ENCODE measurements at places on chromosomes 1 and 21.

DNA sequence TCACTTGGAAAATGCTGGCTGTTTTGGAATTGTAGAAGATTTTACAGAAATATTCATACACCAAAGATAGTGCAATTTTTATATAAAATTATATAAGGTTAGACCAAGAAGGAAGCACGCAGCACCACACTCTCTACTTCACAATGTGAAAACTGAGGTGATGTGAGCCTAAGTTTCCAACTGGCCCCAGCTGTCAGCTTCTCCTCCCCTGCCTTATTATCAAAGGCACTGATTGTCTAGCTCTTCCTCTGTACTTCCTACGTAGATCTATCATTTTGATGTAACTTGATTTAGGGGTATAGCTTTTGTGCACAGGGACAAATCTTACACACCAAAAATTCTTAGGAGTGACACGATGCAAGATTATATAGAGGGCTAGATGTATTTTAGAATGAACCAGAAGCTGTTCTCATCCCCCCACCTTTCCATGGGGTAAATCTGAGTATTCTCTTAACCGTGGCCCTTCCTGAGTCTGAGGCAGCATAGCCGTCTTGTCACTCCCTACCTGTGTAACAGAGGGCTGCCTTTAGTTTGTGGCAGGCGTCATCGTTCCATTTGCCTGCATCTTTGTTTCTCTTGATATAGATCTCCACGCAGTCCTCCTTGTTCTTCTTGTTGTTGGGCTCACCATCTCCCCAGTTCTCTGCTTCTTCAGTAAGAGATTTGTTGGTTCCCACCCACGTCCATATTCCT is 3.4 kb downstream of the SELL start:
- peak overlapping the region; percentile 85 for H3K4me3 ChIP-seq
- peaks cover 57% of the 10 kb centered on the region for H3K36me3 ChIP-seq
- no peak for DNase-seq

DNA sequence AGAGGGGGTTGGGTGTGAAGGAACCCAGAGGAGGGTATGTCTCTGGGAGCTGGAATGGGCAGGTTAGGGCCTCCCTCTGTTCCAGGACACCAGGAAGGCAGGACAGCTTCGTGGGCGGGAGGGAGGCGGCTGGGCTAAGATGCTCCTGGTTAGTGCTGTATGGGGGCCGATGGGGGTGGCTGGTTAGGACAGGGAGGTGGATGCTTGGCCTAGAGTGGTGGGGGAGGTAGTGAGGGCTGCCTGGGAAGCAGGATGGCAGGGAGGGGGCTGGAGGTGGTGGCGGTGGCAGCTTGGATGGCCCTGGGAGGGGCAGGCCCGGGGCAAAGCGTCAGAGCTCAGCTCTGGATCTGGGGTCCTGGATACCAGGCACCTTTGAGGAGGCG is 6.2 kb upstream of the MMP23B start:
- no peak for DNase-seq
- no peak overlapping the region for H3K4me3 ChIP-seq
- no peaks in the 10 kb centered on the region for H3K27me3 ChIP-seq
- peaks cover 8% of the 10 kb centered on the region for H3K4me1 ChIP-seq
- no peak overlapping the region for H3K27ac ChIP-seq

DNA sequence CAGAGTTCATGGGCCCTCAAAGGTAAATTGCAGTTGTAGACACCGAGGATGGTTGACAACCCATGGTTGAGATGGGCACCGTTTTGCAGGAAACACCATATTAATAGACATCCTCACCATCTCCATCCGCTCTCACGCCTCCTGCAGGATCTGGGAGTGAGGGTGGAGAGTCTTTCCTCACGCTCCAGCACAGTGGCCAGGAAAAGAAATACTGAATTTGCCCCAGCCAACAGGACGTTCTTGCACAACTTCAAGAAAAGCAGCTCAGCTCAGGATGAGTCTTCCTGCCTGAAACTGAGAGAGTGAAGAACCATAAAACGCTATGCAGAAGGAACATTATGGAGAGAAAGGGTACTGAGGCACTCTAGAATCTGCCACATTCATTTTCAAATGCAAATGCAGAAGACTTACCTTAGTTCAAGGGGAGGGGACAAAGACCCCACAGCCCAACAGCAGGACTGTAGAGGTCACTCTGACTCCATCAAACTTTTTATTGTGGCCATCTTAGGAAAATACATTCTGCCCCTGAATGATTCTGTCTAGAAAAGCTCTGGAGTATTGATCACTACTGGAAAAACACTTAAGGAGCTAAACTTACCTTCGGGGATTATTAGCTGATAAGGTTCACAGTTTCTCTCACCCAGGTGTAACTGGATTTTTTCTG is 9.3 kb downstream of the SLAMF8 start:
- no peak overlapping the region for H3K27ac ChIP-seq
- H3K4me3 ChIP-seq = no peak overlapping the region
- H3K36me3 ChIP-seq = peaks cover 5% of the 10 kb centered on the region
- no peaks in the 10 kb centered on the region for H3K27me3 ChIP-seq
- H3K4me1 ChIP-seq = peaks cover 21% of the 10 kb centered on the region

- H3K4me3 ChIP-seq = no peak overlapping the region
- no peak overlapping the region for H3K27ac ChIP-seq
- H3K36me3 ChIP-seq = peaks cover 4% of the 10 kb centered on the region
- H3K27me3 ChIP-seq = no peaks in the 10 kb centered on the region
These were observed 34.0 kb downstream of the MAP3K7CL start for GRCh38 chr21:29164323-29164942.

DNA sequence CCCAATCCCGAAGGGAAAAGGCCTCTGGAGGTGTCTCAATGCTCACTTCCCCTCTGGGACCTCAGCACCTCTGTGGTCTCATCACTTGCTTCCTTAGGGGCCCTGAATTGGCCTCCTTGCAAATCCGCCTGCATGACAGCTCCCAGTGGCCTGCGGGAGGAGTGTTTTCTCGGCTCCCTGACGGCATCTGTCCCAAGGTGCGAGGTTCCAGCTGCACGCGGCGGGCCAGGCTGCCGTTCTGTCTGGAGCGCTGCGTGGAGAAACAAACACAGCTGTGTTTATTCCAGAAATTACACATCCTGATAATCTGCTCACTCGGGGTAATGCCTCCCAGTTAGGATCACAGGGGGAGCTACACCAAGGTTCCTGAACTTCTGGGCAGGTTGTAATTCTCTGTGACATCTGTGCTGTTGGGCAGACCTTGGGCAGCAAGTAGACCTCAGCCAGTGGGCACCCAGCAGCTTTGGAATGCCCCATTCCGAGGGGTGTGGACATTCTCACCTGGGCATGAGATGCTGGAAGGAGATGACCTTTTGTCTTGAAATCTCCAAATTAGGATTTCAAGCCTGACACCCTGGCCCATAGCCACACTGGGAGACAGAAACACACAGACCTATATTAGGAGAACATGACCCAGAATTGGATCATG is 18.2 kb downstream of the EPHB2 start:
- no peak overlapping the region for H3K27ac ChIP-seq
- peaks cover 2% of the 10 kb centered on the region for H3K36me3 ChIP-seq
- no peak for DNase-seq
- H3K4me1 ChIP-seq = no peaks in the 10 kb centered on the region
- H3K4me3 ChIP-seq = no peak overlapping the region

DNA sequence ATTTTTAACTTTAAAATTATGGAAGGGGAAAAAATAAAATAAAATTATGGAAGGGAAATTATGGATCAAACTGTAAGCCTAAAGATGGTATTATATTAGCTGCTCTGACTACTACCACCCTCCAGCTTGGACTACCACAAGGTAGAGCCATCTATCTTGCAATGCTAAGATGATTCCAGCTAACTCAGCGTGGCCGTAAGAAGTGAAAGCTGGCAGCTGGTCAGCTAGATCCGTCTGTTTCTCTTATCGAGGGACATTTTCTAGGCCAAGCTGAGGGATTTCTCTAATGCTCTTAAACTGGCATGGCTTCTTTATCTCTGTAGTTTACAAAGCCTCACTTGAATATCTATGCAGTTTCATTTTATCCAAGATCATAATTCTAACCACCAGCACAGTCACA is 31.5 kb downstream of the LYST start:
- peaks cover 29% of the 10 kb centered on the region for H3K4me1 ChIP-seq
- DNase-seq = no peak
- H3K36me3 ChIP-seq = peaks cover 11% of the 10 kb centered on the region
- no peaks in the 10 kb centered on the region for H3K27me3 ChIP-seq
- no peak overlapping the region for H3K27ac ChIP-seq

- no peaks in the 10 kb centered on the region for H3K36me3 ChIP-seq
- no peak for DNase-seq
- no peak overlapping the region for H3K27ac ChIP-seq
These were observed 47.9 kb upstream of the RGL1 start for GRCh38 chr1:183757061-183757460.

- peak within 1 kb of the TSS; percentile 91 for H3K4me3 ChIP-seq
- H3K4me1 ChIP-seq = peaks cover 76% of the 10 kb centered on the region
- peaks cover 31% of the 10 kb centered on the region for H3K36me3 ChIP-seq
- H3K27me3 ChIP-seq = no peaks in the 10 kb centered on the region
- H3K27ac ChIP-seq = peak within 1 kb of the TSS; percentile 82
These were observed at the start of gene IKBKE for GRCh38 chr1:206469933-206470691. Gene IKBKE, plus strand, starts transcription at chr1:206470476. Its CDS starts 2,752 bp downstream, at chr1:206473228.

- H3K27ac ChIP-seq = peak overlapping the region; percentile 91
These were observed 34.9 kb upstream of the PPP1R15B start for GRCh38 chr1:204446413-204447111.

DNA sequence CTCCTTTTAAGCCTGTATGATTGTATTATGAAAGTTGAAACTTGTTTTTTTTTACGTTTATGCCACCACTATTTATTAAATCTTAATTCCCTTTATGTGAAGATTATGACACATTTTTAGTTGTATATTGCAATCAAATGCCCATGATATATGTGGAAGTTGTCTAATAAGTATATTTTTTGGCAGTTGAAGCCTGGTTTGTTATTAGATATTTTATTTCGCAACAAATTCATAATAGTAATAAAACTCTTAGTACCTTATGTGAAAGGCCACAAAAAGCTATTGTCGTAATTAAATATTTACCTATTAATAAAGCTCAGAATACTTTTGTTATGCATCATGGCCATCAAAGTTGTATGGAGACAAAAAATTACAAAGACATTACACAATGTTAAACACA is 386.8 kb downstream of the NCAM2 start:
- H3K27ac ChIP-seq = no peak overlapping the region
- no peaks in the 10 kb centered on the region for H3K4me1 ChIP-seq
- no peak for DNase-seq
- no peaks in the 10 kb centered on the region for H3K27me3 ChIP-seq
- no peaks in the 10 kb centered on the region for H3K36me3 ChIP-seq

- no peak overlapping the region for H3K27ac ChIP-seq
- H3K4me1 ChIP-seq = no peaks in the 10 kb centered on the region
- peaks cover 85% of the 10 kb centered on the region for H3K27me3 ChIP-seq
- no peaks in the 10 kb centered on the region for H3K36me3 ChIP-seq
- no peak for DNase-seq
These were observed 104.6 kb downstream of the ZSCAN20 start for GRCh38 chr1:33576821-33577599.

DNA sequence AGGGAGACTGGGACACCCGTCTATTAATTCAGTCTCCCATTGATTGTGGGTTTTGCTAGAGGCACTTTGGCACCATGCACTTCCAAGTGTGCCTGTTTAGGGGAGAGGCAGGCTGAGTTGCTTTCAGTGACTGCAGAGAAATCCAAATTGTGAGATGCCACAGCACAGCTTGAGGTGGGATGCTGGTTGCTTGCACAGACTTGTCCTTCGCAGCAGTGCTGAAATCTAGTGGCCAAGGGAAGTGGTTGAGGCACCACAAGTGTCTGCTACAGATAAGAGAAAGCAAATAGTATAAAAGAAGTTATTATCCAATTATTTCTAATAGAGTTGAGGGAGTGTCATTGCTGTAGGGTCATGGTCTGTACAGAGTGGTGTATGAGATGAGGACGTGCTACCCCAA is 40.0 kb upstream of the APP start:
- H3K36me3 ChIP-seq = no peaks in the 10 kb centered on the region
- no peak overlapping the region for H3K4me3 ChIP-seq
- no peak overlapping the region for H3K27ac ChIP-seq
- H3K4me1 ChIP-seq = no peaks in the 10 kb centered on the region
- no peaks in the 10 kb centered on the region for H3K27me3 ChIP-seq

- H3K36me3 ChIP-seq = peaks cover 27% of the 10 kb centered on the region
- H3K27ac ChIP-seq = peak overlapping the region; percentile 93
- peak overlapping the region; percentile 21 for H3K4me3 ChIP-seq
- H3K4me1 ChIP-seq = peaks cover 73% of the 10 kb centered on the region
These were observed 17.6 kb downstream of the ATP2B4 start for GRCh38 chr1:203644191-203644590.

- no peaks in the 10 kb centered on the region for H3K27me3 ChIP-seq
- DNase-seq = peak; percentile 67
- peaks cover 4% of the 10 kb centered on the region for H3K36me3 ChIP-seq
- peaks cover 44% of the 10 kb centered on the region for H3K4me1 ChIP-seq
These were observed 106.4 kb downstream of the TBX19 start for GRCh38 chr1:168386949-168387586.

- no peak for DNase-seq
- no peak overlapping the region for H3K4me3 ChIP-seq
- H3K4me1 ChIP-seq = no peaks in the 10 kb centered on the region
- peaks cover 84% of the 10 kb centered on the region for H3K27me3 ChIP-seq
These were observed 10.3 kb downstream of the PRRX1 start for GRCh38 chr1:170674239-170674638.

DNA sequence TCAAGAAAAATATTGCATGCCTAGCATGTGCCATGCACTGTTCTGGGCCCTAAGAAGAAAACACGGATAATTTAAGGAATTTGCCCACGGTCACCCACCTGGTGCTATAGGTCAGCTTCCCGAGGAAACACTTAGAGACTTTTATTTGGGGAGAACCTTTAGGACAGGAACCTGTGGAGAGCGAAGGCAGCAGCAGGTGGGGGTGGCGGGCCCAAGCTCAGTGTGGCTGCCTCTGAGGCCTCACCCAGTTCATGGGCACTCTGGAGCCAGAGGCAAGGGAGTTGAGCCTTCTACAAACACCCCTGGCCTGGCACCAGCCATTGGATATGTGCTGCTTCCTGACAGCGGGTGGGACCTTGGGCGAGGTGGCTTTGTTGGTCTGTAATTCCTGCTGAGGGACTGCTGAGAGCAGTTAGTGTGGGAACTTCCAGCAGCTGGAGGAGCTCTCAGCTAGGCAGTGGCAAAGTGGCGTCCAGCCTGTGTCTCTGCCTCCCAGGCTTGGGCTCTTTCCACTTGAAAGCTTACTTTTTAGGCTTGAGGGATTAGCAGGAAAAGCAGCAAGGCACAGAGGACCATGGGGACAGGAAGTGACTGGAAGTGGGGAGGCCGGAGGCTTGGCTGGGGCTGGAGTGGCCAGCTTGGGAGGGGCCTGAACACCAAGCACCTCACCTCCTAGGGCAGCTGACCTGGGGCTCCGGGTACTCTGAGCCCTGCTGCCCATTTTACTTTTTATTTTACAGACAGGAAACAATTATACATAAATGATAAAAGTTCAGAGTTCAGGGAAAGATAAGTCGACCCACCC is 19.1 kb downstream of the MRPL37 start:
- no peak overlapping the region for H3K4me3 ChIP-seq
- DNase-seq = no peak
- H3K27ac ChIP-seq = no peak overlapping the region
- peaks cover 26% of the 10 kb centered on the region for H3K36me3 ChIP-seq
- H3K4me1 ChIP-seq = peaks cover 10% of the 10 kb centered on the region

DNA sequence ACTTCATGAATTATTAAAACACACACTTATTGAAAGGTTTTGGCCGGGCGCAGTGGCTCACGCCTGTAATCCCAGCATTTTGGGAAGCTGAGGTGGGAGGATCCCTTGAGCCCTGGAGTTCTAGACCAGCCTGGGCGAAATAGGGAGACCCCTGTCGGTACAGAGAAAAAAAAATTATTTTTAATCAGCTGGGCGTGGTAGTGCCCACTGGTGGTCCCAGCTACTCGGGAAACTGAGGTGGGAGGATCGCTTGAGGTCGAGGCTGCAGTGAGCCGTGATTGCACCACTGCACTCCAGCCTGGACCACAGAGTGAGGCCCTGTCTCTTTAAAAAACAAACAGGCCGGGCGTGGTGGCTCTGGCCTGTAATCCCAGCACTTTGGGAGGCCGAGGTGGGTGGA is 1.7 kb downstream of the GABPB2 start:
- H3K4me1 ChIP-seq = peaks cover 15% of the 10 kb centered on the region
- H3K36me3 ChIP-seq = peaks cover 28% of the 10 kb centered on the region
- DNase-seq = no peak
- H3K27ac ChIP-seq = peak overlapping the region; percentile 97
